Stimulated activated CD8-positive, alpha-beta memory T cell treated with anti-CD3 and anti-CD28 coated beads, Interleukin-7, amount 100 ng/mL, for 1 hour (primary cell): ENCODE measurements at places on chromosomes 3 and 15.
A peak's percentile ranks its signal among the peaks of the same experiment; 100 is the strongest.

- no peak for DNase-seq
Measured at GRCh38 chr3:12187448-12188327, 29.0 kb upstream of the TIMP4 start.

DNA sequence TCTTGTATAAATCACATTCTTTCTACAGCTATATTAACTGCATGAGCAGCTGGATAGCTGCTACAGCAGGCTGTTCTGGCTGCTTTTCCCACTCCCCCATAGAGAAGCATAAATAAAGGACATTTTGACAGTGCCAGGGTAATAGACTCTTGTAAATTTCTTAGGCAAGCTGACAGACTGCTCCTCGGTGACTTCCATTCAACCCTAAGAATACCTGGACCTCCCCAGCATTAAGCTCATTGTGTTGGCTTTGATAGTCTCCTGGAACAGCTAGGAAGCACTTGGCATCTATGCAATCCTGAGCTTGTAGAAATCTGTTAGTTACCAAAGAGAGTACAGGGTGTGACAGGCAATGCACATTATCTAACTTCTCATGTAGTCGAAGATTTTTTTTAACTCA is 475.4 kb downstream of the AGBL1 start:
- no peak for DNase-seq

DNA sequence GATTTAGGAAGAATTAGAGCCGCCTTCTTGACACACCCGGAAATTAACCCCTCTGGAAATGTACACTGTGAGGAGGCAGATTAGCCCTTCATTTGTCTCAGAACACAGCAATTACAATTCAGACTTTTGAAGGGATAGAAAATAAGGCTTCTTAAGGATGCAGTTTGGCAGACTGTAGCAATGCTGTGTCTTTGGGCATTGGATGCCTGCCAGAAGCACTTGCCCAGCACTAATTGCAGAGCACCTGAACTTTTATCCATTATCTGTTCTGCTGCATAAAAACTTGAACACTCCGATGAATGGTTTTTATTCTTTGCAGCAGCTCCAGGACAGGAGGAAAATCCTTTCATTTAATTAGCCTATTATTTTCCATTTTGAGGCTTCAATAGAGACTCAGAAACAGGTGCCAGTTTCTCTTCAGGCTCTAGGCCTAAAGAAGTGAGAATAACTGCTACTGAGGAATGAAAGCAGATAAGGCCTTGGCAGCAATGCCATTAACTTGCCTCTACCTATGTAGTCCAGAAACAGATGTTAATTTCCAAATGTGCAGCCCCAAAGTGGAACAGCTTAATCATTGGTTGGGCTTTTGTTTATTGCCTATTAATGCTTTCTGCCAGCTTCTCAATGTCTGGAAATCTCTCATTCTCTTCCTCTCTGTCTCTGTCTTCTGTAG is 418.5 kb downstream of the NSUN3 start:
- no peak for DNase-seq

DNA sequence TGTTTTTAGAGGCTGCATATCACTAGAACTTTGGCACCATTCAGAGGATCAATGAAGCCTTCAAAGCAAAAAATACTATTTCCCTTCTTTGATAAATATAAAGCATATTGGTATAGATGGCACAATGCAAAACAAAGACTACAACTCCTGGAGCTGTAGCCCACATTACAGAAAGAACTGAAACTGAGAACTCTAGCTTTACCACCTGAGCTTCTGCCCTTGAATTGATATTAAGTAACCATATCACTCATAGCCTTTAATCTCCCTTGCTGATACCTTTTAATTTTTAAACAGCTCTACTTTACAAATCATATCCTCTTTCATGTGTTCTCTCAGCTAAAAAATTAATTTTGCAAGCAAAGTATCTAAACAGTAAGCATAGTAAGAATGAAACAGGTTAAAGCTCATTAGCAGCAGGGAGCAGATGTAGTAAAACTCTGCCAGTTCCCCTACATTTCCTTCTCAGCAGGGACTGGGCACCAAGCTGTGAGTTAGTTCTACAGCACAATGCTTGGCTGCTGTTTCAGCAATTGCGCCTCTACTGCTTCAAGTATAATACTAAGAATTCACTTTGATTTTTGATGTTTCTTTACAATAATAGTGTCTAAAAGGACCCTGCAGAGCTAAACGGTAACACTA is 97.9 kb upstream of the NANOGP8 start:
- no peak for DNase-seq

DNA sequence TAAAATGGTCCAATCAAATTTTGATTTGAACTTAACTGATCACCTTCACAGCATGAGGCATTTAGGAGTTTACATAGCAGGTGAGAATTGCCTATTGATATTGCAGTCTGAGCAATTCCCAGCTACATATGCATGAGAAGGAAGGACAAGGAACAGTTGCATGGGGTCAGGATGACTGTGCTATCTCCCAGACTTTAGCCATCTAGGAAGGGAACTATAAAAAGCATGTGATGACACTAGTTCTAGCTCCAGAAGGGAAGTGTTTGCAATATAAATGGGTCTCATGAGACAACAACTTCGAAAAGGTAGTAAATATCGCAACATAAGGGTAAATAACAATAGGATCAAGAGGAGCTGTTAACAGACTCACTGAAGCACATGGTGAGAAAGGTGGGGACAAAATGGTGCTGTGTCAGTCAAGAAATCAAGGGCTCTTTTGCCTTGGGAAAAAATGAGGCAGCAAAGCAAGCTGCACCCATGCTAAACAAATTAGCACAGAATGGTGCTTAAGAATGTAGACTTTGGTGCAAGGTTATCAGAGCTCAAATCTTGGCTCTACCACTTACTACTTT is 90.4 kb upstream of the SLC2A2 start:
- DNase-seq: no peak

DNA sequence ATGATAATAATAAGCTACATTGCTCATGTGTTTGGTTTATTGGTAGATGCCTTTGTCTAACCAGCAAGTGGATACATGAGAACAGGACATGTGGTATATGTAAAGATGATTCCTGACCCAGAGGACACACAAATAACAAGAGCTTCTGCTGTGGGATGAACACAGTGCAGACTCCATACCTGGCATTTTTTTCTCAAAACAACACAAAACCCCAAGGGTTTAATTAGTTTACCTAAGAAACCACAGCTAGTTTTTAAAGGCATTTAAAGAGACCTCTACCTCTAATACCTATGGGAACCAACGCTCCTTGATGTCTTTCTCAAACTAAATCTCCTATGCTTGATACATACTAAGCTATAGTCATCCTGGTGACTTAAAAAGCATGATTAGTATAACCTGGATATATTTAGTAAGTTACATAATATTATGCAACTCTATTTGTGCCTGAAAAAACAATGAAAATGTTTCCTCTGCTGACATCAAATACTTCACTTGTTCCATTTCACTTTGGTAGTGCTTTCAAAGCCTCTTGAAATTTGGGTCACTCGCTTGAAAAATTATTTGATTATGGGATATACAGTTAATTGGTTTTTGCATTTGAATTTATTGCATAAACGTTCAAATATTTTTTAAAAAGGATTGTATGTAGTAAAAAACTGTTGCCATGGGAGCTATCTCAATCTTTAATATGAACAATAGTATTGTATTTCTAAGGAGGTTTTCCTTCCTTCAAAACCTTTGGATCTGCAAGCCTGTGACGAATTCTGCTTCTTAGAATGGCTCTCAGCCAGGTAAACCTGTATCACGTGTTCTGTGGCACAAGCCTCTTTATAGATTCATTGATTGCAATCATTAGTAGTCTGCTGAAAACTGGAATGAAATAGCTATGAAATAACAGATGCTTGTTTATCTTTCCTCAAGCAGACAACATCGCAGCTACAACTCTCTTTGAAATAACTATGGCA is 233.0 kb upstream of the KCNMB2 start:
- DNase-seq: no peak

DNA sequence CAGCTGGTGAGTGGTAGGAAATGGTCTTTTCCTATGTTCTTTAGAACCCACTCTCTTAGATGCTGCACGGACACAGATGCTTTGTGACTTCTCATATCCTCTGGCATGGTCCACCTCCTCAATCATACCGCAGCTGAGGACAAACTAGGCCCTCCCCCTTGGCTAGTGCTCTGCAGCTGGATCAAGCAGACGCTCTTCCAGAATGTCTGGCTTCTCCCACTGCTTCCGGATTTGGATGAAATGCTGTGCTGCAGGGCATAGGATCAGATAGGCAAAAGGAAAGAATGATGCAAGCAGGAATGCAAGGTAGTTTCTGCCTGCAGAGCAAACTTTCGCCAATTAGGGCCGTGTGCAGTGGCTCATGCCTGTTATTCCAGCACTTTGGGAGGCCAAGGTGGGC is 75.7 kb upstream of the SLC4A7 start:
- DNase-seq: no peak

- no peak for DNase-seq
Measured at GRCh38 chr3:163879172-163879571, 1199.1 kb downstream of the SI start.

DNA sequence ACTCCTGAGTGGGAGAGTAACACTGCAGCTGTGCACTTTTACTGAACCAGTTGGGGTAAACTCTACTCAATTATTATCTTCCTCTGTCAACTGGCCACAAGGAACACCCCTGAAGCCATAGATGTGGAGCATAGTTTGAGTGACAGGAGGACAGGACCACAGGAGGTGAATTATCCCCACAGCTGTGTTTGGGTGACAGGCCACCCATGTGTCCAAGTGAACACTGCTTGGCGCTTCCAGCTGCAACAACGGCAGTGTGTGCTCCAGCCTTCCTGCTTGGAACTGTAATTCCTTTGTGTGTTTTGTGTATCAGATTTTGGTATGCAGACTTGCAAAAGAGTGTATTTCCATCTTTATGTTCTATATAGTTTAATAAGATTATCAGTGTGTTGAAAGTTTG is 20.2 kb upstream of the TSPAN3 start:
- no peak for DNase-seq

DNA sequence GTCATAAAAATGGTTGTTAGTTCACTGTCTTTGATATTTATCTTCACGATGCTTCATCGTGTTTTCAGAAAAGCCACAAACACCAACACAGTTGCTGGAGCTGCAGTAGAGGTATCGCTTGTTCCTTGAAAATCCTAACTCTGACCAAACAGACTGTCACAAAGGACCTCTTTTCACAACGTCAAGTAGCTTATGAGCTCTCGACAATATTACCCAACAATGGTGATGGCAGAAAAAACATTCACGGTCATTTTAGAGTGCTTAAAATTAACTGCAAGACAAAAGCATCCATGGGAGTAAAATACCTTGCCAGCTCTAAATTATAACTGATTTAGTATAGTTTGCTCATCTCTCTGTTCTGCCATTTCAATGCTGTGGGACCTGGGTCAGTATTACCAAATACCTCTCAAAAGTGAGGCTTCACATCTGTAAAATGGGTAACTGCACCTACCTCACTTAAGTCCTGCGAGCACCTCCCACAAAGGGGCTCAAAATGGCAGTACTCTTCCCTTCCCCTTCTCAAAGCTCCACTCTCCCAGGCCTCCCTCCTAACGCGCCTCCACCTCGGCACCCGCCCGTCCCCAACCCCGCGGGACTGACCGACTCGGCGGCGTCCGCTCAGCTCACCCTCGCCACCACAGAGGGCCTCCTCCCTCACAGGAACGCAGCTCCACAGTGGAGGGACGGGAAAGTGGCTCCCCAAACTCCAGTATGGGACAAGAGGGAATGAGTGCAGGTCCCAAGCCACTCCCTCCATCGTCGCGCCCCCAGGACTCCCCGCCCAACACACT is 546 bp downstream of the TRIM59 start:
- DNase-seq: peak; percentile 3

DNA sequence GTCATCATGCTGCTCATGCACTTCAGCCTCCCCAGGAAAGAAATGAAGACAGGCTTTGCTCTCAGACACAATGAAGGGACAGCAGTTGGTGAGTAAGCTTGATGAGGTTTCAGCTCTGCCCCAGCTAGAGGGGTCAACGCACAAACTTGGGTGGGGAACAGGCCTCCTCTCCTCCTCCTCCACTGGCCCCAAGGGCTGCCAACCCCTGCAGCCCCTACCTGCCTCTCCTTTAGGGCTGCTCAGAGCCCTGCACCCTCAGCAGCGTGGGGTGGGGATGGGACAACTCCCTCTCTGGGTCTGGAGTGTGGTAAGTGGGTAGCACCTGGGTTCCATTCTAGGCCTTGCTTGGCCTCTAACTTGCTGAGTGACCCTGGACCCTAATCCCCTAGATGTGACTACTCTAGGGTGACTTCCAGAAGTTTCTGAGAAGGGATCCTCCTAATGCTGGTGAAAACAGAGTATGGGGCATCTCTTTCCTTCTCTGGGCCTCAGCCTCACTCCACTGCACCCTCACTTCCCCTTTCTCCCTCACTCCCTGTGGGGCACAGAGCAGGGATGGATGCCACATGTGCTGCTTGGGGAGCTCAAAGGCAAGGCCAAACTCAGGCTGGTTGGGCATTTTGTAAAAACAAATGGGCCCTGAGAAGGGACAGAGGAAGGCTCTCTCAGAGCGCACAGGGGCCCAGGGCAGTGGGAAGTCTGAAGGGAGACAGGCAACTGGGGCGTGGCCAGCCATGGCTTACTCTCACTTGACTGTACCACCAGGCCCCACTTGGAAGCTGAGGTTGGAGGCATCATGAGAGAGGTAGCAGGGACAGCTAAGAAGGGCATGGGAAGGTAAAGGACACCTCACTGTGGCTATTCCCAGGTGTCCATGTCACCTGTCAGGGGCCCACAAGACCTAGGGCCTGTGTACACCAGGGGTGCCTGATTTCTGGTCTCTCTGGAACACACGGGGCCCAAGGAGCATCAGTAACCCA is 64.0 kb downstream of the SYNM start:
- no peak for DNase-seq

DNA sequence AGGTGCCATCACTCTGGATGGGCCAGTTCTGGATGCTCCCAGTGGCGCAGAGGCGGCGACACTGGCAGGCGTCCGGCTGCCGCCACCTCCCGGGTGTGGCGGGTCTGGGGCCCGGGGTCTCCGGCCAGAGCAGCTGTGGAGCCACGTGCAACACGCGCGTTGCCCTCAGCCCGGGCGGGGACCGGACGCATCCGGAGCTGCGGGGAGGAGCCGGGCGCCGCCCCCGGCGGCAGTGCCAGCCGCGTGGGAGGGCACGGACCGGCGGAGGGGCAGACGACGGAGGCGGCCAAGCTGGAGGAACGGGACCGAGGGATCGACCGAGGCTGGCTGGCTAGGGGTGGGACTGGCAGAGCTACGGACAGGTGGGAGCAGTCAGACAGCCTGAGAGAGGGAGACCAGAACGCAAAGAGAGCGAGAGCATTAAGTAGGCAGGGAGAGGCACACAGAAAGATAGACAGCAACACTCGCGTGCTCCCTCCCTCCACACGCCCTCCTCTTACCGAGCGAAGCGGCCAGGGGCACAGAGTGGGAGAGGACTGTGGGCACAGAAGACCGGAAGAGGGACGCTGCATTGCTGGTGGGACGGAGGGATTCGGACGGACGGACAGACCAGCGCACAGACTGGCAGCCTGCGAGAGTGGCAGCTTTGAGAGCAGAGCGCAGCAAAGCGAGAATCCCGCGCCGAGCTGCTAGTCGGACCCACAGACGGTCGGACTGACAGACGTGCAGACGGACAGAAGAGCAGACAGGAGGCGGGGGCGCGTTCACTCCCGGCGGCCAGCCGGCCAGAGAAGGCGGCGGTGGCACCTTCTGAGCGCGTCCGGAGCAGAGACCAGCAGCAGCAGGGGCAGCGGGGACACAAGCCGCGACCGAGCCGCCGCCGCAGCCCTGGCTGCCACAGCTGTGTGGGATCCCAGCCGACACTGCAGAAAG is at the start of gene ARPP21:
Gene ARPP21, plus strand, starts transcription at position 272 of the 933 bp plus-strand sequence. CDS start 42,227 bp downstream, outside the sequence.
- no peak for DNase-seq

GRCh38 chr3:8713901-8714759 is 19.5 kb upstream of the CAV3 start:
- no peak for DNase-seq
